ENCODE measurements at places on chromosomes 7 and 10.
A peak's percentile ranks its signal among the peaks of the same experiment; 100 is the strongest.

- DNase-seq: no peak
These were observed 383.1 kb upstream of the STEAP1 start for GRCh38 chr7:89771003-89771636.

DNA sequence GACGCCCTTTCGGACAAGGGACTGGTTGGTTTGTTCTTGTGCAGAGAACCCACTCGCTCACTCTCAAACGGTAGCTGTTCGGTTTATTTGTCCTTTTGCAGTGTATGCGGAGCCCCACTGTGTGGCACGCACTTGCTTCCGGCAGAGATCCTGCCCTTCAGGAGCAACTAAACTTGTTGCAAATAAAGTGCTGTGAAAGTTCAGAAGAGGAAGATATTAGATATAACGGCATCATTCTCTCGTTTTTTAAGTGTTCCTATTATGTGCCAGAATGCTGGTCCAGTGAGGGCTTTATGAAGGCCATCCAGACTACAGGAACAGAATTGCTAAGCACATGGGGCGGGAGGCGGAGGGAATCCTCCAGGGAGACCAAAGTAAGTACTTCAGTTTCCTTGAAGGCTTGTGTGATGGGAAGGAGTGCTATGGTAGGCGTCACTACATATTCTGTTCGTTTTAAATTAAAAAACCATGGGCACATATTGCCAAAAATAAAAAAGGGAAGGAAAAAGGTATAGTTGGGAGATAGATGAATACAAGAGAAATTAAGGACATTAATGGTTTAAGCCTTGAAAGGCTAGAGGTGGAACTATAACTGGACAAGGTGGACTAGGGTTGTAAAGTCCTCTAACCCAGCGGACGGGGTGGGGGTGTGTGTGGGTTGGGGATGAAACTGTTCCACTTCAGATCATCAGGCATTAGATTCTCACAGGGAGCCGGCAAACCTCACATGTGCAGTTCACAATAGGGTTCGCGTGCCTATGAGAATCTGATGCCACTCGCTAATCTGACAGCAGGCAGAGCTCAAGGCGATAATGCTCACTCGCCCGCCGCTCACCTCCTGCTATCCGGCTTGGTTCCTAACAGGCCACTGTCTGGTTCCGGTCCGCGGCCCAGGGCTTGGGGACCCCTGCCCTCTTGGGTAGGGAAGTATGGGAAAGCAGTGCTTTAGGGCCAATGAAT is 704 bp upstream of the ERLIN1 start:
- peak; percentile 65 for DNase-seq

GRCh38 chr10:130393342-130393741 is 257.2 kb downstream of the GLRX3 start:
- no peak for DNase-seq

GRCh38 chr10:29302499-29302898 is 13.6 kb downstream of the LYZL1 start:
- no peak for DNase-seq

GRCh38 chr7:102469972-102470825 is 5.4 kb downstream of the LRWD1 start:
- no peak for DNase-seq

DNA sequence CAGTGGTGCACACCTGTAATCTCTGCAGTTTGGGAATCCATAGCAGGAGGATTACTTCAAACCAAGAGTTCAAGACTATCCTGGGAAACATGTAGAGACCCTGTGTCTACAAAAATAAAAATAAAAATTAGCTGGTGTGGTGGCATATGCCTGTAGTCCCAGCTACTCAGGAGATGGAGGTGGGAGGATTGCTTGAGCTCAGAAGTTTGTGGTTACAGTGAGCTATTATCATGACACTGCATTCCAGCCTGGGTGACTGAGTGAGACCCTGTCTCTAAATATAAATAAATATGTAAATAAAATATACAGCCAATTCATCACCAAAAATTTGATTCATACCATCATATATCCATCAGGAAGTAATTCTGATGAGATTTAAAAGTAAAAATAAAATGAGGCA is 60.9 kb downstream of the ANKRD7 start:
- DNase-seq: no peak

GRCh38 chr7:91251877-91252276 is 12.4 kb upstream of the FZD1 start:
- DNase-seq: peak; percentile 34
